ENCODE measurements at places on chromosomes 12 and 14.

- no peak for DNase-seq
Measured at GRCh38 chr12:109630815-109631214, 57.2 kb downstream of the MVK start.

DNA sequence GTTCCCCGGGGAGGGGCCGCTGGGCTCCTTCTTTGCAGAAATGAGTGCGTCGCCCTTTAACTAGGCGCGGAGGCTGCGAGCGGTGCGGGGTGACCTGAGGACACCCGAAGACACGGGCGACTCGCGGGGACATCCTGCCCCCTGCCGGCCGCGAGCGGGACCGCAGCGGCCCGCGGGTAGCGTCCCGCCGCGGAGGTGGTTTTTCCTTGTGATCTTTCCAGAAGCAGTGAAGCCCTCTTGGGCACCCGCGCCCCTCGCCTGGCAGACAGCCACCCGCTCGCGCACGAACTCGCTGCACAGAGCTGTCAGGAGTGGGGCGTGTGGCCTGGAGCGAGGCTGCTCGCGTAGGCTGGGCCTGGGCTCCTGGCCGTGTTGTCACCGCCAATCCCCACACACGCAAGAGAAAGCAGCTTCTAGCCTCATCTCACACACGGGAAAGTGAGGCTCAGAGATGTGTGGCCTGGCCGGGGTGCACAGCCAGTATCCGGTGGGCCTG is 67.2 kb downstream of the DIO3 start:
- no peak for DNase-seq

DNA sequence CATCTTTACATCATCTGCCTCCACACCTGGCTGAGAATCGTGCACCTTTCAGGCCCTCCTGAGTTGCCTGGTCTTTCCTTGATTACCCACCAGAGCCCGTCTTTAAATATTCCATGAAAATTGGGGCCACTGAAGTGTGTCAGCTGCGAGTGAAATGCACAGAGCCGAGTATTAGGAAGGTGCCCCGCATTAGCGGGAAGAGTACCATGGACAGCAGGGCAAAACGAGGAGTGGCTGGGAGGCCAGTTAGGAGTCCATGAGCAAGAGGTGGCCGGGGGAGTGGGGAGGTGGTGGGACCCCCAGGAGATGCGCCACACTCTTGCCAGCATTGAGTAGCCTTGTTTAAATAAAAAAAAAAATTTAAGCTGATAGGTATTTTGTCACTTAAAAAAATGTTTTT is 99.6 kb downstream of the TSPAN9 start:
- no peak for DNase-seq

GRCh38 chr14:63890553-63890952 is 37.7 kb downstream of the SYNE2 start:
- no peak for DNase-seq

GRCh38 chr12:5780536-5780935 is 164.5 kb downstream of the ANO2 start:
- no peak for DNase-seq

DNA sequence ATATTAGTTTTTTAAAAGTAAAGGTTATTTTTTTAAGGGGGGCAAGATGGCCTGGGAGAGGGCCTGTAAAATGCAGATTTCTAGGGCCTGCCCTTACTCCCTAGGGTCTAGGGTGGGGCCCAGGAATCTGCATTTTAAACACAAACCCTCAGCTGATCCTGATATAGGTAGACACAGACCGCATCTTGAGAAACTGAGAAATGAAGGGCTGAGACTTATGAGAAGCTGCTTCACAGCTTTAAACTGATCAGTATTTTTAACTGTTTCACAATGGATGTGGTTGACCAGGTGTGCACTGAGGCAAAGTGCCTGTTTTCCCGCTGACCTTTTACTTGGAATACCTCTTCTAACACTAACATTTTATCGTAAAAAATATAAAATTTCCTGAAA is 84.0 kb downstream of the CCDC88C start:
- no peak for DNase-seq

DNA sequence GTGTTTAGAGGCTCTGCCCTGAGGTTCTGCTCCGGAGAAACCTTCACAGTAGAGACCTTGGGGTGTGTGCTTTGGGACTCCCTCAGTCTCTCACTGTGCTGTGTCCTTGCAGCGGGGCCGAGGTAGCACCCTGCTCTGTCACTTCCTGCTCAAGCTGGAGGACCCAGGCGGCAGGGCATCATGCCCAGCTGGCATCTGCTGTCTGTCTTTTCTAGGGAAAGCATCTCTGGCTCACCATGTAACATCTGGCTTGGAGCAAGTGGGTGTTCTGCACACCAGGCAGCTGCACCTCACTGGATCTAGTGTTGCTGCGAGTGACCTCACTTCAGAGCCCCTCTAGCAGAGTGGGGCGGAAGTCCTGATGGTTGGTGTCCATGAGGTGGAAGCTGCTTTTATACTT is 124.5 kb downstream of the ESRRB start:
- DNase-seq = no peak

GRCh38 chr14:46137786-46138185 is 513.8 kb downstream of the RPL10L start:
- no peak for DNase-seq
